HTR-8/SVneo (cell line): ENCODE measurements at places on chromosomes 12 and 14.

GRCh38 chr12:90045559-90045958, 336.9 kb upstream of the ATP2B1 start:
- DNase-seq, result no peak

- no peak for DNase-seq
These were observed 33.0 kb downstream of the FOXN3 start for GRCh38 chr14:89384023-89384422.

- DNase-seq, result no peak
These were observed 117.7 kb upstream of the C14orf180 start for GRCh38 chr14:104461676-104462449.

- DNase-seq, result no peak
These were observed 9.9 kb downstream of the CERS5 start for GRCh38 chr12:50157259-50157658.

DNA sequence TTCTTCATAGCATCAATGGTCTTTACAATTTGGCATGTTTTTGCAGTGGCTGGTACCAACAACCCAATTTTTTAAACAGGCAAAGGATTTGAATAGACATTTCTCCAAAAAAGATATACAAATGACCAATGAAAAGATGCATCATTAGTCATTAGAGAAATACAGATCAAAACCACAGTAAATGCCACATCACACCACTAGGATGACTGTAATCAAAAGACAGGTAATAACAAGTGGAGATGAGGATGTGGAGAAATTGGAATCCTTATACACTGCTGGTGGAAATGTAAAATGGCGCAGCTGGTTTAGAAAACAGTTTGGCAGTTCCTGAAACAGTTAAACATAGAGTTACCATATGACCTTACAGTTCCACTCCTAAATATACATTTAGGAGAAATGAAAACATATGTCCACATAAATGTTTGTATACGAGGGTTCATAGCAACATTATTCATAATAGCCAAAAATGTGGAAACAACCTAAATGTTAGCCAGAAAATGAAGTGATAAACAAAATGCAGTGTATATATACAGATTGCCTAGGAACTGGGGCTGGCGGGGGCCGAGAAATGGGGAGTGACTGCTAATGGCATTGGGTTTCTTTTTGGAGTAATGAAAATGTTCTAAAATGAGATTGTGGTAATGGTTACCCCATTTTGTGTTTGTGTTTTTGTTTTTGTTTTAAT, 55.2 kb downstream of the TGFB3 start:
- no peak for DNase-seq

DNA sequence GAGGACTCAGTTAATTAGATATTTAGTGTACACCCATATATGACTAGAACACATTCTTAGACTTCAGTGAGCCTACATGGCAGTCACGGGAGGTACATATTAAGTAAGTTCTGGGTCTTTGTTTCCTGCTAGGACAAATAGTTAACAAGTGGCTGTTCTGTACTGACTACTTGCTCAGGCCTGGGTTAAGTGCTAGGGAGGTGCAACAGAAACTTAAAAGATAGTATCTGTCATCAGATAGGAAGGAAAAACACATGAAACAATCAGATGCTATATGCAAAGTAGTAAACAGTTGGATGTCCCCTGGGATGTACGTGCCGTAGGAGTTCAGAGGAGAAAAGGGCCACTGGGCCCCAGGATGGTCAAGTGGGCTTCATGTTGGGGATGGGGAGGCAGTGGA, 59.5 kb downstream of the SLC4A8 start:
- DNase-seq, result no peak

- DNase-seq, result no peak
These were observed 6.7 kb downstream of the ANO4 start for GRCh38 chr12:100801320-100801719.

- no peak for DNase-seq
These were observed 98.7 kb downstream of the EML1 start for GRCh38 chr14:99891900-99892299.

DNA sequence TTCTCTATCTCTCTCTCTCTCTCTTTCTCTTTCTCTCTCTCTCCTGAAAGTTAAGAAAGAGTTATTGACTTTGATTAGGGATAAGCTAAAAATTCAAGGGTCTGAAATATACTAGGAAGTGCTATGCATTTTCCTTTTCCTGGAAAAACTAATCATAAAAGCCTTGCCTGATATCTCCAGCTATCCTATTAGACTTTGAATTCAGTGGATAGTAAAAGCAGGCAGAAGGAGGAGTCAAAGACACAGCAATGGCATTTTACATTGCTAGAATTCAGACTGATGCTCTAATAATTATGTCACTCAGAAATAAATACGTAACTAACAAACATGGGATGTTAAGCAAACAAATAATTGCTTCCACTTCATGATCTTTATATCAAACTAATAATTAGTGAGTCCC, 272.0 kb downstream of the SSPN start:
- DNase-seq, result no peak

DNA sequence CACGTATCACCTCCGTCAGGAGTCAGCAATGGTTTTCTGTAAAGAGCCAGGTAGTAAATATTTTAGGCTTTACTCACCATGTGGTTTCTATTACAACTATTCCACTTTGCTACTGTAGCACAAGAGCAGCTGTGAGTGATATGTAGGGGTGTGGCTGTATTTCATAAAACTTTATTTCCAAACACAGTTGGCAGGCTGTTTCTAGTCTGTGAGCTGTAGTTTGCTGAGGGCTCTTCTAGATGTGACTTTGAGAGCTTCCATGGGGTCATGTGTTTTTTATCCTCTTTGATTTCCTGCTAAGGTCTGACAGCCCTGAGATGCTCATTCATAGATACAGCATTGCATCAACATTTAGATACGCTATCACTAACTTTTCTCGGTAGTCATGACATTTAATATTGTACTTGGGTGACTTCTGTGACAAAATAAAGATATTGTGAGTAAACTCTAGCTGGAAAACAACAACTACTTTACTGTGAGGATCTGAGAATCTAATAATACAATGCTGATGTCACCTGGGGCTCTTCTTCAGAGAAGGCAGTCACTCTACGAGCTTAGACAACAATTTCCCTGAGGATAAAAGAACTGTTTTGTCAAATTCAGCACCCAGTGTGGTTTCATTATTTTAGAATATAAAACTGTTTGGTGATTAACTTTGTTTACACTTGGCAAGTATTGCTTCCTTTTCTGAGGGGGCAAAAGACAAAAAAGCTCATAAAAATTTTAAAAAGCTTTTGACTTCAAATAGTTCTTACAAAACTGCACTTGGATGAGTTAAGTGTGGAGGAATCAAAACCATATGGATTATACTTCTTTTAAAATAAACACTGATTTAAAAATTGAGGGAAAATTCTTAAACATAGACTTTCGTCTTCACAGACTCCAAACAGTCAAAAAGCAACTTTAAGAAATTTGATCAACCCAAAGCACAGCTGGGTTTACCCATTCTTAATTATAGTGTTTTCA, 231.2 kb upstream of the DCN start:
- DNase-seq, result peak; percentile 12

- no peak for DNase-seq
These were observed 3.2 kb downstream of the SIX6 start for GRCh38 chr14:60512126-60512525.

- peak; percentile 1 for DNase-seq
These were observed 150.9 kb downstream of the EMP1 start for GRCh38 chr12:13347241-13348043.

DNA sequence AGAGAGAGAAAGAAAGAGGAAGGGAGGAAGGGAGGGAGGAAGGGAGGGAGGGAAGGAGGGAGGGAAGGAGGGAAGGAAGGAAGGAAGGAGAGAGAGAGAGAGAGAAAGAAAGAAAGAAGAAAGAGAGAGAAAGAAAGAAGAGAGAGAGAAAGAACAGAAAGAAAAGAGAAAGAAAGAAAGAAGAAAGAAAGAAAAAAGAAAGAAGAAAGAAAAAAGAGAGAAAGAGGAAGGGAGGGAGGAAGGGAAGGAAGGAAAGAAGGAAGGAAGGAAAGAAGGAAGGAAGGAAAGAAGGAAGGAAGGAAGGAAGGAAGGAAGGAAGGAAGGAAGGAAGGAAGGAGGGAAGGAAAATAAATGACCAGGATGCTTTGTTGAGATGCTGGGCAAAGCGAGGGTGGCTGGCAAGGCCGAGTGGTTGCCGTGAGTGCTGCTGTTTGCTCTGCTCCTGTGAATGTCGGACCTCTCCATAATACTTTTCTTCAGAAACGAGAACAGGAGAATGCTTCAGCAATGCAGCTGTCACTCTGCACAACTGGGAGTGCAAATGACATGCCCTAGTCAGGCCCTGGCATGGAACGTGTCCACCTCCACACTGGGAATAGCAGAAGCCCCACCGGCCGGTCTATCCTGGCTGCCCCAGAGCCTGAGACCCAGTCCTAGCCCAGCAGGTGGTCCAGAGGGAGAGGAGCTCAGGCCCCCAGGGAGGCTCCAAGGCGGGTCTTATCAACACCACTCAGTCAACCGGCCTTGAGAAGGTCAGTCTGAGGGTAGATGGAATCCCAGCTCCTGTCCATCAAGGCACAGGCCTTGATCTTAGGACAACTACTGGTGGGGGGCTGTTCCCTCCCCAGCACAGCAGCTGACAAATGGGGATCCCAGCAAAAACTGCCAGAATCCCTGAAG, 25.1 kb upstream of the EIF5 start:
- DNase-seq, result no peak

GRCh38 chr14:39393289-39393688, 38.9 kb downstream of the FBXO33 start:
- DNase-seq, result no peak

GRCh38 chr12:132181570-132182200, 37.4 kb downstream of the NOC4L start:
- DNase-seq, result no peak

DNA sequence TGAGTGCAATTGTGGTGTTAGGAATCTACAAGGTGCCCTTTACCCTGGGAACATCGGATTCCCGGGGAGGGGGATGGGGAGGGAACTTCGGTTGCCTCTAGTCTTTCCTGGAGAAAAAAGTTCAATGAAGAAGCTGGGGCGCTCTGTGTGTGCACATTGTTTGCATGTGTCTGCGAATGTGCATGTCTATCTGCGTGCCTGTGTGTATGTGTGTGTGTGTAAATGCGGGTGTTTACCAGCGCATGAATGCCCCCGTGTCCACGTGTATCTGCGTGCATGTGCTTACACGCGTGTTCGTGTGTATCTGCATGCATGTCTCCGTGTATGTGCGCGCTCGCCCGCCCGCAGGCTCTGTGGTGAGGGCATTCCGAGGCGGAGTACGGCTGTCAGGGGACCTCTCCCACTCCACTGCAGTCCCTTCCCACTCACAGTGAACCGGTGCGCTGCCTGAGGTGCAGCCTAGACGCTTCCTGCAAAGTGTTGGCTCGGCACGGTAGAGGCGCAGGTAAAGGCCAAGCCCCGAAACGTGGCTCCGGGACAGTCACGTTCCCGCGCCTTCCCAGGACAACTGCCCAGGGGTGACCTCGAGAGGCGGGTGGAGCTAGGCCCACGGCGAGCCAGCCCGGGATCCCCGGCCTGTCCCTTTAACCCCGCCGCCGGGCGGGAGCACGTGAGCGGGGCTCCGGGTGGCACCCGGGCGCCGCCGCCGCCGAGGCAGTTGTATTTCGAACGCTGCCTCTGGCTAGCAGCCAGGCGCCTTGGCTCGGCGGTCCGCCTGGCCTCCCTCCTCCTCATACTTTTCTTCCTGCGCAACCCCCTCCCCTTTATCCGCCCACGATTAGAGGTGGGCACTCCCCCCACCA, 539 bp upstream of the HMGA2 start:
- DNase-seq, result peak; percentile 24

DNA sequence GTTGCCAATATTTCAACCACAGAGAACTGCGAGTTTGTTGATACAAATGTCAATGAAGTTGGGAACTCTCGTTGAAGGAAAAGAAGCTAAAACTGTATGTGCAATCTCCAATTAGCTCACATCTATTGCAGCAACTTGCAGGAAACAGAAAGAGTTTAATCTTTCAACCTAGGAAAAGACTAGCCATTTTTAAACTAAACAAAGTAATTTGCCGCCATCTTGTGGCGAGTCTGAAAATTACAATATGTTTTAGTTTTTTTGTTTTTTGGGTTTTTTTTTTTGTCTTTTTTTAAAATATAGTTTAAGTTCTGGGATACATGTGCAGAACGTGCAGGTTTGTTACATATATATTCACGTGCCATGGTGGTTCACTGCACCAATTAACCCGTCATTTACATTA, 131.2 kb upstream of the FOXG1 start:
- peak; percentile 21 for DNase-seq

- DNase-seq, result no peak
These were observed 151.6 kb downstream of the SYT1 start for GRCh38 chr12:79016181-79016580.

DNA sequence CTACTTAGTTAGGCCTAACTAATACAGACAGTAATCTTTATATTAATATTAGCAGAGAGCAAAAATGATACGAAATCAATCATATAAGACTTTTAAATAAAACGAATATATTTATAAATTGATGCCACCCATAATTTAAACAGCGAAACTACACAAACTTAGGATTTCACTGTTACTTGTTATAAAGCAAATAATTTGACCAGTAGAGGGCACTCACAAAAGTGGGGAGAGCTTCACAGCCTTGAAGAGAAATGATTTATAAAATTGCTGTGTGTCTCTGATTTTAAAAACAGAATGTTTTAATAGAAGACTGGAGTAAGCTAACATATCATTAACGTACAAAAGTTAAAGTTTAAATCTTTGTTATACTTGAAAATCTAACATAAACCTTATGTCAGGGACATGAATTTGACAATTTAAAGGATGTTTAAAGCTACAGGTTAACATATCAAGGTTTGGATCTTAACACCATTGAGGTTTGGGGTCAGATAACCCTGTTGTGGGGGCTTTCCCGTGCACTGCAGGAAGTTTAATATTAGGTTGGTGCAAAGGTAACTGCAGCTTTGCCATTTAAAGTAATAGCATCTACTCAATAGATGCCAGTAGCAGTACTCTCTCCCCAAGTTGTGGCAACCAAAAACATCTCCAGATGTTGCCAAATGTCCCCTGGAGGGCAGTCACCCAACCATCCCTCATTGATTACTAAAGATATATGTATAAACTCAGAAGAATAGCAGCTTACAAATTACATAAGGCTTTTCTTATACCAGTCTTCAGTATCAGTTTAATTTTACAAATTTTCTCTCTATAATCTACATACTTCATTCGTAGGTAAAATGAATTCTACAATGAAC, 9.3 kb downstream of the KRAS start:
- DNase-seq, result peak; percentile 26

- peak; percentile 51 for DNase-seq
These were observed 88.1 kb downstream of the PPP2R5E start for GRCh38 chr14:63454863-63455622.

- DNase-seq, result peak; percentile 88
These were observed at the start of gene PSMB5 for GRCh38 chr14:23034498-23035302. Gene PSMB5, minus strand, starts transcription at chr14:23034900. Its CDS starts 19 bp downstream, at chr14:23034881.
